ENCODE measurements at places on chromosomes 3 and 15.

DNA sequence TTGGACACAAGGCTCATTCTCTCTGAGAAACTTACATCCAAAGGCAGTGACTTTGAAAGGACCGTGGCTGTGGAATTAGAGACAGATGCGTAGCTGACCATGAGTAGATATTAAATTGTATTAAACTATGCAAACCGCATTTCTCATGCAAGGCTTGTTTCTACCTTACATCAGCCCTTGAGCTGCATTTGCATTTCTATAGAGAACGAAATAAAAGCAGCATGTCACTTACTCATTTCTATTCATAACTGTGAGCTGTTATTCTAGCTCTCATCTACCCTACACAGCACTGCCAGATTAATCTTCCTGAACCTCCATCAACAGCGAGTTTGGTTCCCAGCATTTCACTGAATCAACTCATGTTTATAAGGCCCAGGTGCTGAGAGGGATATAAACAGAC is 72.3 kb downstream of the THSD4 start:
- no peak for DNase-seq

- DNase-seq = no peak
Measured at GRCh38 chr3:166265153-166265552, 427.9 kb upstream of the BCHE start.

DNA sequence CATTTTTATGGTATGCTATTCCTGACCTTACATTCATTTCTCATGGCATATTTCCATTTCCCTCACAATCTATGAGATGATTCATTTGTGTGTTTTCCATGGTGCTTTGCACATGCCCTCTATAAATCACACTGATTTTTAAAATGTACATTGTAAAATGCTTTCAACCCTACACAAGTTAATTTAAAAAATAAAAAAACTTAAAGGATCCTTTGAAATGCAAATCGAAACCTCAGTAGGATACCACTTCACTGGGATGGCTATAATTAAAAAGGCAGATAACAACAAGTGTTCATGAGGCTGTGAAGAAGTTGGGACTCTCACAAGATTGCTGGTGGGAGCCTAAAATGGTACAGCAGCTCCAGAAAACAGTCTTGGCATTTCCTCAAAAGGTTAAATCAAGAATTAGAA is 83.5 kb downstream of the FMN1 start:
- DNase-seq = no peak

GRCh38 chr3:195911946-195912270 is 3.6 kb upstream of the TNK2 start:
- no peak for DNase-seq

- no peak for DNase-seq
Measured at GRCh38 chr15:39605146-39605545, 24.3 kb downstream of the THBS1 start.

DNA sequence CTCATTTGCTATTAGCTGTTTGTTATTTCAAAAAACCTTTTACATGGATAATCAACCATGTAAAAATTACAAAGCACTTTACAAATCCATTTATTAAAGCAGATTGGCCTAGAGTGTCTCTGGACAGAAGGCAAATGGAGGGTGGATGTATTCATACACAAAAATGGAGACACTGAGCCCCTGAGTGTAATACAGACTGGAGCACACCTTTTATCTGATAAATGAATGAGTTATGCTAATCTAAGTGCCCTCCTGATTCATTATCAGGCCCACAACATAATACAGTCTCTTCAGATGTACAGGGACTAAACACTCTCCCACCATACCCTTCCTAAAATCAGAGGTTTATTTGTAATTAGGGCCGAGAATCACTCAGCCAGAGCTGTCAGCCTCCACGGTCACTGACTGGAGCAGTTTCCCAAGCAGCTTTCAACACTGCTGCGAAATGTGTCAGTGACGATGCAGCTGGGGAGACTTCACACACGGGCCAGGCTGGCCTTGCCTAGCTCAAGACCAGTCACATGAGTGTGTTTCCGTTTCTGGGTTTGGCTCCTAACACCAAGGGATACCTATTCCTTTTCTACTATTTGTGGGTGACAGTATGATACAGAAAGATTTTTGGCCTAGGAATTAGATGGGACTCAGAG is 271.8 kb downstream of the ZIC1 start:
- DNase-seq = no peak

All from thymus (tissue), 14 donors.